RPMI8226 (cell line): ENCODE measurements at places on chromosomes 11 and 22.

DNA sequence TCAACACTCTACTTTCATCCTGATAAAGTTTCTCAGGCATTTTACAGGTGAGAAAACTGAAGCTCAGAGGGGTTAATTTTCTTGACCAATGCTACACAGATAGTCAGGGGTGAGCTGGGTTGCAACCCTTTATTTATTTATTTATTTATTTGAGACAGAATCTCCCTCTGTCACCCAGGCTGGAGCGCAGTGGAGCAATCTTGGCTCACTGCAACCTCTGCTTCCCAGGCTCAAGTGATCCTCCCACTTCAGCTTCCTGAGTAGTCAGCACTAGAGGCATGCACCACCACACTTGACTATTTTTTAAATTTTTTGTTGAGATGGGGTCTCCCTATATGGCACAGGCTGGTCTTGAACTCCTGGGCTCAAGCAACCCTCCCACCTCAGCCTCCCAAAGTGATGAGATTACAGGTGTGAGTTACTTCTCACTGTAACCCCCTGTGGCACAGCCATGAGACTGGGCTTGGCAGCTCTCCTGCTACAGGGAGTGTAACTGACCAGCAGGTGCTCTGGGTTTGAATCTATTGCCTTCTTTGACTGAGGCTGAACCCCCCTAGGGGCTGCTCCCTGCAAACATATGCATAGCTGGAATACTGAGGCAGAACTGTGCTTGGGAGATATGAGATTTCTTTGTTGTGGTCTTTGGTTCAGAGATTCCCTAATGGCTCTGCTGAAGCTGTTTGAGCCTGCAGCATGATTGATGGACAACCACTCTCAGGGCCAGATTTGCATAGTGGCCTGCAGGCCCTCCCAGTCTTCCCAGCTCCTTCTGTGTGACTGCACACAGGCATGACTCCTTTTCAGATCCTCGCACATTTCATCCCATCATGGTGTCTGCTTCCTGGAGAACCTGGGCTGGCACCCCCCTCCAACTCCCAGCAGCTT, 6.1 kb downstream of the C11orf96 start:
- DNase-seq = no peak

DNA sequence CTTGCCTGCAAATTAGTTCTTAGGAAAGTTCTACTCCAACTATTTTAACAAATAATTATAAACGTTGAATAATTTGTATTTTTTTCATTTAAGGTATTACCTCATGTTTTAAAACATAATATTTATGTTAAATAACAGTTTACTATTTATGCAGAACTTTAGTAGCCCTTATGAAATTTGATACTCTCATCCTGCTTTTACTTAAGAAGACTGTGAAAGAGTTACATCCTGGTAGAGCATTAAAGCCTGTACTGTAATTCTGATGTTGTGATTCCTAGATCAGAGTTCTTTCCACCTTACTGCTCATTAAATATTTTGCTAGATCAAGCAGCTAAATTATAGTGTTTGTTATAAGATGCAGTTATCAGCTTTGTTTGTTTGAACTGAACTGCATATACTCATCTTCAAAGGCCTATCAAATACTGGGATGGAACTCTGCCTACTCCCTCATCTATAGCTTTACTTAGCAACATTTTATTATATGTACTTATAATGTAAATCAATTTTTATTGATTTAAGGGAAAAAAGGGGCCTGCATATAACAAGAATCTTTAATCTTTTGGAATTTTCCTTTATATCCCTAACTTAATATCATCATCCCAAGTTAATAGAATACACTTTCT, 304.2 kb downstream of the DYNC2H1 start:
- no peak for DNase-seq

DNA sequence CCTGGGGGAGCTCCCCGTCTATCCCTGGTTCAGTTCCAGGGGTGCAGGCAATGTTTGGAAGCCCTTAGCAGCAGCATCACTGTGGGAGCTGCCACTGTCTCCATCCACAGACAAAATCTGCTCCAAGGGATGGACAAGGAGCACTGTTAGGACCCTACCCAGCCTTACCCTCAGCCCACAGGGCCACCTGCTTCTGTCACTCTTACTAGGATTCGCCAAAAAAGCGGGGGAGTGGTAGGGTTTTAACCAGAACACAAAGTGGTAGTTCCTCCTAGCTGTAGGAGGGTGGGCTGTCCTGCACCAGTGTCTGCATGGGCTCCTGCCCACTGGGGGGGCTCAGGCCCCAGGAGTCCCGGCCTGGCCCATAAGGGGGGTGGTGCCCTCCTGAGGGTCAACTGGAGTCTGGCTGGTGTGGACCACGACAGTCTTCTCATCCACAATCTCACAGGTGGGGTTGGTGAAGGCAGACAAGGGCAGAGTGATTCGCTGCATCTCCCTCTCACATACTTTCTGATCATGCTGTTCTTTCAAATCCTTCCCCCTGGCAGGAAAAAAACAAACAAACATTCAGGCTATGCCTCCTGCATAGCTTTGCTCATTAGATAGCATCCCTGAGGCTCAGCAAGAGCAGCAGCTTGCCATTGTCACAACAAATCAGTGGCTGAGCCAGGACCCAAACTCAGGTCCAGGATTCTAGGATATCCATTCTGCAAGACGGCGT, 9.4 kb downstream of the PIK3IP1 start:
- no peak for DNase-seq

- DNase-seq = peak; percentile 67
Observed at GRCh38 chr22:32985899-32986765, 72.0 kb downstream of the SYN3 start.

- no peak for DNase-seq
Observed at GRCh38 chr22:30249049-30250038, 2.8 kb upstream of the LIF start.

- no peak for DNase-seq
Observed at GRCh38 chr22:45102896-45103420, 60.8 kb upstream of the NUP50 start.

DNA sequence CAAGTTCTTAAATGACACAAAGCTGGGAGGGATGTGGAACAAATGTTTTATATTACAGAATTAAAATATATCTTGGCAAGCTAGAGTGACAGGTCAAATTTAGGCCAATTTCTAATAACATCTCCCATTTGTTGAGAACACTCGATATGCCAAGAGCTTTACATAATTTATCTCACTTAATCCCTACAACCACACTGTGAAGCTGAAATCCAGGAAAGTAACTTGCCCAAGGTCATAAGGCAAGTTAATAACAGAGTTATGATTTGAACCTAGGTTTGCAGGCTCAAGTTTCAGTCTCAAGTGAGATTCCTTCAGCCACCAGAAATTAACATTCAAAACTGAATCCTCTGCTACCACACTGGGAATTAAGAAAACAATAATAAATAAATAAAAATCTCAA, 38.3 kb downstream of the RAB30 start:
- no peak for DNase-seq

- no peak for DNase-seq
Observed at GRCh38 chr11:111000400-111001080, 245.0 kb upstream of the POU2AF2 start.

- DNase-seq = no peak
Observed at GRCh38 chr11:38990841-38991240, 2392.8 kb upstream of the RAG2 start.

GRCh38 chr22:47401976-47402770, 639.7 kb downstream of the TBC1D22A start:
- no peak for DNase-seq

- DNase-seq = no peak
Observed at GRCh38 chr11:845872-846495, 3.3 kb downstream of the TSPAN4 start.
